ENCODE measurements at places on chromosomes 4 and X.
A peak's percentile ranks its signal among the peaks of the same experiment; 100 is the strongest.

DNA sequence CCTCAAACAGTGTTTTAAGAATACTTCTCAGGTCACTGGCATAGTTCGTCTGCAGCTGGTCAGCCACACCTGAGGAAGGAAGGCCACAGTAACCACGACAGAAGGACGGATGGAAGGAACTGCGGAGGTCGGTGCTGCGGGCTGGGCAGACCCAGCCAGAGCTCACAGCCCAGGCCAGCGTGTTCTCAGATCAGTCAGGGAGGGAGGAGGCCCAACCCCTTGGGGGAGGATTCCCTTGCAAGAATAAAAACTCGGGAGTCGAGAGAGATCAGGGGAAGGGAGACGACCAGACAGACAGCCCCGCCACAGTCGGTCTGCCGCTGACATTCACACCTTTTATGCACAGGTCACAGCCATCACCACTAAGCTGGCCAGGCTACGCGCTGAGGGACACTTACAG, 11.3 kb upstream of the MXD4 start:
- DNase-seq = no peak

DNA sequence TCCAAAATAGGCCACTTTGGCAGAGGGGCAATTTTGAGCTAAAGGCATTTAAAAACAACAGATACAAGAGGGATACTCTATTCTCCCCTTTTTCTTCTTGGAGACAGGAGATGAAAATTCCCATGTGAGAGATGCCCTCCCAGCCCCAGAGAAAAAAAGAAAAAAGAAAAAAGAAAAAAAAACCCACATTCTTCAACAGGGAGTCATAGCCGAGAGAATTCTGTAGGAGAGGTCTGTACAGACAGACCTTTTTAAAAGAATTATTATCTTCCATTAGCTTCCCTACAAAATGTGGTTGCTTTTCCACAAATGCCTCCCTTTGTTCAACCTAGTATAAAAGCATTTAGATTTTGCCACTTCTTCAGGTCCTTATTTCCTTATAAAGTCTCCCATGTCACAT, 89.9 kb downstream of the SPCS3 start:
- no peak for DNase-seq

DNA sequence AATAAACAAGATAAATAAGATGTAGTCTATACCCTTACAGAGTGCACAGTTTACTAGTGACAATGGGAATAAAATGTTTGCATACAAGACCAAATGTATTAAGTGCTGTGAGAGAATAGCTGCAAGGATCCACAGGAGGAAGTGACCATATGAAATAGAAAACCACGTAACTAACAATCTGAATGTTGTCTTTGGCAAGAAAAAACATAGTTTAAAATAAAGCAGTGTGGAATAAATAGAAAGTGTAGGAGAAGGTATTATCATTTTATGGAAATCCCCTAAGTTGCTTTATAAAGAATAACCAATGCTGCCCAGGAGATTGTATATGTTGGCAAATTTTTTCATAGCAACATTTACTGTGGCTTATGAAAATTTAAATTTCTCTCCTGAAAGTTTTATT, 116.1 kb downstream of the PCDH7 start:
- no peak for DNase-seq

GRCh38 chr4:73864365-73864764, 4.8 kb upstream of the CXCL1 start:
- DNase-seq = no peak

GRCh38 chr4:146202665-146203064, 11.7 kb upstream of the REELD1 start:
- DNase-seq = no peak

GRCh38 chr4:45385306-45385705, 659.0 kb upstream of the GNPDA2 start:
- DNase-seq = no peak

GRCh38 chrX:3711331-3711917, 2.0 kb downstream of the PRKX start:
- DNase-seq = no peak

DNA sequence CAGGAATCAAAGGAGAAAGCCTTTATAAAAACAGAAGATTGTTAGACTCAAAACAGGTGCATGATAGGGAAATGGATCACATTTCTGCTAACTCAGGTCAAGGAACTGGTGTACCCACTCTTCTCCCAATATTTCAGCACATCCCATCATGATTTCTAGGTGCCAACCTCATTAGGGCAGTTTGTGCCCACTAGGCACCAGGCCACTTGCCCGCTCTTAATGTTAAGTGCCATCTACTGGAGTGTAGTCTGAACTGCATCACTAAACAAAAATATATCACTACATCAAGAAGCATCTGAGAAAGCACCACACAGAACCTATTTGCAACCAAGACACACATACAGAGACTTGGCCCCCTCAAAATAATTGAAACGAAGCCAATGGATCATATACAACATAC, 140.4 kb upstream of the GRID2 start:
- DNase-seq = no peak

DNA sequence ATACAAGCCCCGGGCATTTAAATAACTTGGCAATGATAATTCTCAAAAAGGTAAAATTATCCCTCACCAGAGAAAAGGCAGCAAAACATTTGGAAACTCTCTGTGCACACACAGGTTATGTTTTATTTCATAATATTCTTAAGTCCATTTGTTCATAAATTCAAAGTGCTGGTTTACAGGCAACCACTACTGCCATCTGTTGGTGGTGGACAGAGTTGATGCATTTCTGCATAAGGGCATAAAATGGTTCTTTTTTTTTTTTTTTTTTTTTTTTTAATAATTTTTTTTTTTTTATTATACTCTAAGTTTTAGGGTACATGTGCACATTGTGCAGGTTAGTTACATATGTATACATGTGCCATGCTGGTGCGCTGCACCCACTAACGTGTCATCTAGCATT, 31.5 kb upstream of the IL21 start:
- no peak for DNase-seq

GRCh38 chr4:52110171-52110570, 59.1 kb downstream of the SPATA18 start:
- DNase-seq = no peak

DNA sequence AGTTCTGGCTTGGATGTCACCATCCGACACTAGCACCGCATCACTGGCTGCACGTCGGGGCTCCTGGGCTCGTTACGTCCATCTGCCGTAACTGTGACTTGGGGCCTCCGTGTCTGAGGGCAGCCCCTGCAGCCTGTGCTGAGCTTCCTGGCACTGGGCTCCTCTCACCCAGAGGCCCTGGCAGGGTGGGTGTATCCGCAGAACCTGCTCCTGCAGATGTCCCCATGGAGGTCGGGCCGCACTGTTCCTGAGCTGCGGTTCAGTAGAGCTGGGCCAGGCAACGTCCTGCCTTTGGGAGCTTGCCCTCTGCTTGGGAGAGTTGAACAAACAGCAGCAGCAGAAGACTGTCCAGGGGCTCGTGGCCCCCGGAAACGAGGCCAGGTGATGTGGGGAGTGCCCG, 71.4 kb downstream of the RGS12 start:
- no peak for DNase-seq

DNA sequence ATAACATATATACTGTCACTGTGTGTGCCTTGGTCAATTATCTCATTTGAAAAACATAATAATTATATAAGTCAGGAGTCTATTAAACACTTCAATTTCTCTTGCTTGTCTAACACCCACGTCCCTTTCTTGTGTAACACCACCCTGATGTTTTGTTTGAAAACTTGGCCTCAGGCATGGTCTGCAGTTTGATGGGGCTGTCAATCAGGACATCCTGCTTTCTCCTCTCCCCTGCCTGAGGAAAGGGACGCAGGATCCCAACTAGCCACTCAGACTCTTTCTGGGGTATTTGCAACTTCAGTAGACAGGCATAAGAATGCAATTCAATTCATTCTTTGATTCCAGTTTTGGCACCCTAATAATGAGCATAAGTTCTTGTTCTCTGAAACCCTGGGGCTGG, 48.8 kb downstream of the DKK2 start:
- no peak for DNase-seq

GRCh38 chr4:16192631-16193518, 33.4 kb downstream of the TAPT1 start:
- no peak for DNase-seq

GRCh38 chrX:113651306-113651705, 810.7 kb upstream of the AMOT start:
- no peak for DNase-seq

- no peak for DNase-seq
Measured at GRCh38 chr4:159071178-159071968, 31.5 kb upstream of the RAPGEF2 start.

- peak; percentile 26 for DNase-seq
Measured at GRCh38 chr4:148444296-148445070, 2.3 kb upstream of the NR3C2 start.

DNA sequence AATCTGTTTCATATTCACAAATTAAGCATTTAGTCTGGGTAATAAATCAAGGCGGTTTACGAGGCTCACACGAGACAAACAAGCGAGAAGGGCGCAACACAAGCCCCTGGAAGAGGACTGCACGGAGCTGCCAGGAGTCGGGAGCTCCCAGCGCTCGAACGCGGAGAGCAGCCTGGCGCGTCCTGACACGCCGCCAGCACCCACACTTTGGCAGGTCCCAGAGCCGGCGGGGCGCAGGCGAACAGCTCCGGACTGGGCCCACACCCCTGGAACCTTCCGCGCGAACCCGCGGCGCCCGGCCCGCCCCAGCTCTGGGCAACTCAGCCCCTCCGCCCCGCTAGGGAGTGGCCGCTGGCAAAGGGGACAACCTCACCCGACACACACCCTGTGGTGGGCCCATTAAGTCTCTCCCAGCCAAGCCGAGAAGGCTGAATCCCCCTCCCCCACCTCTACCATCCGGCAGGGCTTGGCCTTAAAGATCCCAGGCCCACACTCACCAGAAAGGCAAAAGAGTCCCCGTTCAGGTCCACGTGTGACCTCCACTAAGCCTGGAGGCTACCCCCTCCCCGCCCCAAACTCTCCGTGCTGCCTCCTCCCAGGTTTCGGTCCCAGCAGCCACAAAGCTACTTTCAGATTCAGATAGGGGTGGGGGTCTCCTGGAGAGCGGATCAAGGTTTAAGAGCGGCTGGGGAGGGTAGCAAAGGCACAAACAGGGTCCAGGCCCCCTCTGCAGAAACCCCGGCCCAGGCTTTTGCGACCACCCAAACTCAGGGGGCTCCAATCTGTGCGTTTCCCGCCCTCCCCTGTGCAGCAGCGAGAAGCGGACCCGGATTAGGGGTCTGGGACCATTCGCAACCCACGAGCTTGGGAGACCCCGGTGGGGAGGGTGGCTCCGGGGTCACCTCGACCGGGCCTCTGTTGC, 47.5 kb upstream of the BCOR start:
- no peak for DNase-seq

GRCh38 chr4:70749313-70749712, 27.5 kb downstream of the RUFY3 start:
- DNase-seq = no peak

DNA sequence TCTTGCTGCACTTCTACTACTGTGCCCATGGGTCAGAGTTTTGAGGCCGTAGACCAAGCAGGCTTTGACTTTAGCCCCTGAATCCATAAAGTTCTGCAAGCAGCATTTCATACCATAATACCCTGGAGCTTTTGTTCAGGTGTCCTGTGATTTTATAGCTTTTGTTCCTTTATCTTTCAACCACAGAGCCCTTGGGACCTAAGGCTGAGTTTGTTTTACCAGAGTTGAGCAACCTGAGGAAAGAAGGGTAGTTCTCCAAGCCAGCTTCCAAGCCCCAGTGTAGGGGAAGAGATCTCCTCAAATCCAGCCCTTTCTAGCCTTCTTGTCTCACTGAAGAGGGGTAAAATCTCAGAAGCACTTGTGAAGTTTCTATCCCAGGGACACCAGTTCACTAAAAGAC, 35.1 kb downstream of the MAGED2 start:
- DNase-seq = no peak

GRCh38 chr4:156598138-156598681, 373.4 kb downstream of the PDGFC start:
- DNase-seq = no peak

GRCh38 chr4:108428923-108429322, 191.5 kb upstream of the RPL34 start:
- no peak for DNase-seq

DNA sequence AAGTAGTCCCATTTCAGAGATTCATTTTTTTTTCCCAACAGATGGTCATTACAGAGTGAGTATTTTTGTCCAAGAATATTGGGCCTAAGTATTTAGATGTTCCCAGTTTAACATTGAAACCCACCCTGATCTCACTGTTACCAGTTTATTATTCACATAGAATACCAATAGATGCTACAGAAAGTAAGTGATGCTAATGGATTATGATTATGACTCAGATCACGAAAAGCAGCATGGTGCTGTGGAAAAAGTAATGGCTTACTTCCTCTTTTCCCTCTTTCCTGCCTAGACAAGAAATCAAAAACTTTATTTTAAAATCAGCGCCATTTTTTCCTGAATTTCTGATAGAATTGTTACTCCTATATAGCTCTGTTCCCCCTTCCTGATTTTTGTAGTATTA, 51.9 kb downstream of the GSPT2 start:
- no peak for DNase-seq

- no peak for DNase-seq
Measured at GRCh38 chrX:133229361-133229760, 11.2 kb upstream of the TFDP3 start.

DNA sequence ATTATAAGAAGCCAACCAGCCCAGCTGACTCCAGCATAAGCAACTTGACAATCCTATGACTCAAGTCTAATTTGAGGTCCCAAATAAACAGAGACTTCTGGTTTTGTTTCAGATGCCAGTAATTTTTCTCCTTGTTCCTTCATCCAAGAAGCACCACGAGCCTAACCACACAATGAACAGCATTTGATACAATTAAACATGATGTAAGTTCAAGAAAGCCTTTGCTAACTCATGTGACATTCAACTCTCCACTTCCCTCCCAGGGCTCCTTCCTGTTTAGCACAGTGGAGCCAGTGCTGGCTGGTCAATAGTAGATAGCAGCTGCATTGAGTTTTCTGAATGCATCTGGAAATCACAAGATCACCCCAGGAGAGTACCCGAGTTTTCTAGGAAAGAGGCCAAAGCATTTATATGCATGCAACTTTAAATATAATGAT, 206.3 kb downstream of the ARHGAP24 start:
- no peak for DNase-seq

DNA sequence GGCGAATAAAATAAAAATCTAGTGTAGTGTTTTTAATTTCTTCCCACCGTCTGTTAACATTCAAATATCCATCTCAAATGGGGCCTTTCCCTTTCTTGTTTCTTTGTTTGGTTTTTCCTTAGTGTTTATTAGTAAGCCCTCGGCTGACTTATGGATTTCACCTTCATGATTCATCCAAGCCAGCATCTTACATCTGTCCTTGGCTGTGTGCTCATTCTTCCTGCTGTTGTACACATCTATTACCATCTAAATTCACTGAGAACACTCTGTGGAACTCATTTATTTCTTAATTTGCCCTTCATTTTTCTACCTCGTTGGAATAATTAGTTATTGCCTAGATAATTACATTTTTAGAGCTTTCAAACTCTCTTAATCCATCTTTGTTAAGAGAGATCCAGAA, 84.9 kb downstream of the SPCS3 start:
- DNase-seq = no peak

DNA sequence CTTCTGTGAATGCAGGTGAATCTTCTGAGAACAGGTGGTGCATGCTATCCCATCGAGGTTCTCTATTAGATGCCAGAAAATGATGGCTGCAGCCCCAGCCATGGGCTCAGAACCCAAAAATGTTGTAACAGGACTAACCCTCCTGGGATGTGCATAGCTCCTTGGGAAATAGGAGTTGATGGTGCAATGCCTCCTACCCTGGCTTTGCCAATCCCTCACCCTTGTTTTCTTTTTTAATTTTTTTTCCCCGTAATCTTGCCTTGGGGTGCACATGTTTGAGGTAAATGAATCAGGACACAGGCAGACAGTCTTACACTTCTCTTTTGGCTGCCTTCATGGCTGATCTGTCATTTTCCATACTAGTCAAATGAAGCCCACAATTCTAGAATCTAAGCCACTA, 96.6 kb downstream of the KIT start:
- no peak for DNase-seq
